Astrocyte (in vitro differentiated cells and primary cell): ENCODE measurements at places on chromosomes 13 and 19. TPM values are rescaled to one million over a fixed set of nuclear protein-coding genes. Genes with fewer than 3 reads are reported as not detected.

Gene DPF1
- 4.0 and 4.5 TPM in 2 replicates for total RNA-seq

Gene WTIP
- 23.0 and 32.5 TPM in 2 replicates for total RNA-seq

Gene C19orf38
- 0.23 and 0.58 TPM in 2 replicates for total RNA-seq

Gene BRCA2
- 3.4 and 6.4 TPM in 2 replicates for total RNA-seq
